T-cell (primary cell): ENCODE measurements at places on chromosomes 3 and 15.

- no peak for DNase-seq
- H3K27me3 ChIP-seq, result no peaks in the 10 kb centered on the region
- H3K4me1 ChIP-seq, result no peaks in the 10 kb centered on the region
- no peak overlapping the region for H3K4me3 ChIP-seq
- H3K27ac ChIP-seq, result no peak overlapping the region
These were observed 42.6 kb downstream of the CHD2 start for GRCh38 chr15:92942706-92943105.

GRCh38 chr3:167114619-167115018, 265.5 kb downstream of the ZBBX start:
- no peaks in the 10 kb centered on the region for H3K27me3 ChIP-seq
- H3K27ac ChIP-seq, result no peak overlapping the region
- no peak overlapping the region for H3K4me3 ChIP-seq
- H3K36me3 ChIP-seq, result no peaks in the 10 kb centered on the region
- no peak for DNase-seq
- no peaks in the 10 kb centered on the region for H3K4me1 ChIP-seq

DNA sequence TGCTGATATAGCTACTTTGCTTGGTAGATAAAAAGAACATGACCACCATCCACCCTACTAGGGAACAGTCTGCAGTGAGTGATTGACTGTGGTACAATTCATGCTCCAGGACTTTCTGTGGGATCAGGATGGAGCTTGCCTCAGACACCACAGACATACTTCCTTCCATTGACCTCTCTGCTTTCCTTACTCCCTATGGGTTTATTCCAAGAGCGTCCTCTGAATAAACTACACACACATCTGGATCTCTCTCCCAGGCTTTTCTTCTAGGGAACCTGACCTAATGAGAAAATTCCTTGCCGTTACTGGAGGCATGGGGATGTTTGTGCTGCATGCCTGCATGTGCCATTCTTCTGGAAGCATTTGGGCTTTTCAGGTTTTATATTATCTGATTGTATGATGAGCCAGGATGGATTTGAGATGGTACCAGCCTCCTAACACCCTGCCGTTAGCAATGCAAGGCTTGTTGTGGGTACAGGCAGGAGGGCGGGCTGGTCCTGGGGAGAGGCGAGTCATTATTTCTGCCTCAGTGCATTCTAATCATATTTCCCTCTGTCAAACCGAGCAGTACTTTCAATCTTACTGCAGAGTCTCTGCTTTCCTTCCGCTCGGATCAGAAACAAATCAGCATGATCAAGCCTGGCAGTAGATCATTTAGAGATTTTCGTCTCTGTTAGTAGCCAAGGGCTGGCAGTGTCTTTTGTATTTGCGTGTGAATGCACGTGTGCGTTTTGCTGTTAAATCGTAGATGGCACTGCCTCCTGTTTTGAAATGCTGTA, 279.2 kb downstream of the PDCD6IP start:
- H3K36me3 ChIP-seq, result no peaks in the 10 kb centered on the region
- H3K4me3 ChIP-seq, result no peak overlapping the region
- H3K4me1 ChIP-seq, result no peaks in the 10 kb centered on the region
- H3K27ac ChIP-seq, result no peak overlapping the region

- H3K27ac ChIP-seq, result no peak overlapping the region
- no peaks in the 10 kb centered on the region for H3K4me1 ChIP-seq
- H3K36me3 ChIP-seq, result no peaks in the 10 kb centered on the region
- H3K4me3 ChIP-seq, result no peak overlapping the region
These were observed 33.0 kb upstream of the CA12 start for GRCh38 chr15:63414474-63415120.

DNA sequence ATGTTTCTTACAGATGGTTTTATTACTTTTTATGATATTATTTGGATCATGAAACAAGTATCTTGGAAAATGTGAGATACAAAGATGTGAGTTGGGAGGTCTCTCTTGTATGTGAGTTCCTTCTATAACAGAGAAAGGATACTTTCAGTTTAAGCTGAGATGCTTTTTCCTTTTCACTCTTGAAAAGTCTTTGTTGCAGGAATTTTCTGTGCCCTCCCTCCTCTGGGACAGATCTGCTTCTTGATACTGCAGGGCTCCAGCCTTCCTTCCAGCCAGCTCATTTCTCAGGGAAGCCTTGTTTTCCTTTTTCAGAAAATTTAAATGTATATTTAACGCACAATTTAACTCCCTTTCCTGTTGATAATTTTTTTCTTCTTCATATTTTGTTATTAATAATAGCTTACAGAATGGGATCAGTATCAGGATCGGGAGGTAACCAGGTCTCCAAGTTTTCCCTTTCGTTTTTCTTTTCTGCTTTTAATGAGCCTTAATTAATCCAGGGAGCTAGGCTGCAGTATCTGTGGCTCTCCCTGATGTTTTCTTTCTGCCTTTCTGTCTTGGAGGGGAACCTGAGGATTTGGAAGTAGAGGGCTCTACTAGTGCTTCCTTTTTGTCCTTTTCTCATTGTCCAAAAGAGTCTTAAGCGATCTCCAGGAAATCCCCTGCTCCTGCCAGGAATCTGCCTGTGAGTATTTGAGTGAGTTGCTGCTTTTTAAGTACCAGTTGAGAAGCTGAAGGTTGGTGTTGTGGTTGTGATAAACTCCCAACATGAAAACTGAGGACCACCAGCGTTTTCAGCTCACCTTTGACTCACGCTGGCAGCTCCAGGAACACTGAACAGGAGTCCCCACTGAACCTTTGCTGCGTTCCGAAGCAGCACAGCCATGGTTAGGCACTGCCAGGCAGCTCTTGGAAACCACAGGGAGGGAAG, 105.7 kb downstream of the IGF1R start:
- H3K4me1 ChIP-seq, result no peaks in the 10 kb centered on the region
- DNase-seq, result no peak
- H3K27ac ChIP-seq, result no peak overlapping the region
- no peaks in the 10 kb centered on the region for H3K27me3 ChIP-seq

DNA sequence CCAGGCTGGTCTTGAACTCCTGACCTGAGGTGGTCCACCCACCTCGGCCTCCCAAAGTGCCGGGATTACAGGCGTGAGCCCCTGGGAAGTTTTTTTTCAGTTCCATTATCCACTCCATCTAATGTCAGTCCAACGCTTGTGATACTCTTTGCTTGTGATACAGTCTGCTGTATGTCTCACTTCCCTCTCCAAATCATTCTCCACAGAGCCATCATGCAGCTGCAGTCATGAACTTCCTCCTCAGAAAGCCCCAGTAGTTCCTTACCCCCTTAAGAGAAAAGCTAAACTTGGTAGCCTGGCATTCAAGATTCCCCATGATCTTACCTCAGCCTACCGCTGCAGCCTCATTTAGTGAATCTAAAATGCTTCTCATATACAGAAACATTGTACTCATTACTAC, 2.3 kb downstream of the ARPC4 start:
- no peak overlapping the region for H3K27ac ChIP-seq
- peaks cover 6% of the 10 kb centered on the region for H3K36me3 ChIP-seq
- H3K4me3 ChIP-seq, result no peak overlapping the region
- H3K27me3 ChIP-seq, result no peaks in the 10 kb centered on the region
